ENCODE measurements at places on chromosomes 12 and 14. TPM values are rescaled to one million over a fixed set of nuclear protein-coding genes. Genes with fewer than 3 reads are reported as not detected.

The GPR137C gene
- total RNA-seq: 0.59 TPM

The NGB gene
- not detected for total RNA-seq

The ST8SIA1 gene
- total RNA-seq: 6.2 TPM

The TAS2R30 gene
- 9.7 TPM for total RNA-seq

GRCh38 chr14:55274146-55274545 is 2.9 kb downstream of the FBXO34 start:
- no peak overlapping the region for H3K27ac ChIP-seq
- no peaks in the 10 kb centered on the region for H3K36me3 ChIP-seq
- no peaks in the 10 kb centered on the region for H3K27me3 ChIP-seq

- no peak overlapping the region for H3K27ac ChIP-seq
- DNase-seq: no peak
- H3K36me3 ChIP-seq: no peaks in the 10 kb centered on the region
- H3K27me3 ChIP-seq: no peaks in the 10 kb centered on the region
- no peak overlapping the region for H3K4me3 ChIP-seq
- no peaks in the 10 kb centered on the region for H3K4me1 ChIP-seq
Observed at GRCh38 chr14:105700622-105701288, 174.4 kb downstream of the TMEM121 start.

- DNase-seq: peak; percentile 27
- no peak overlapping the region for H3K27ac ChIP-seq
Observed at GRCh38 chr12:106999446-106999845, 12.5 kb upstream of the MTERF2 start.

GRCh38 chr12:21500786-21501257 is 613 bp downstream of the RECQL start:
- peaks cover 32% of the 10 kb centered on the region for H3K4me1 ChIP-seq
- peak overlapping the region; percentile 95 for H3K4me3 ChIP-seq
- peaks cover 30% of the 10 kb centered on the region for H3K36me3 ChIP-seq
- no peak for DNase-seq
- H3K27me3 ChIP-seq: no peaks in the 10 kb centered on the region

- no peak for DNase-seq
- H3K27me3 ChIP-seq: no peaks in the 10 kb centered on the region
- H3K36me3 ChIP-seq: peaks cover 44% of the 10 kb centered on the region
- no peak overlapping the region for H3K27ac ChIP-seq
- no peak overlapping the region for H3K4me3 ChIP-seq
Observed at GRCh38 chr14:30641207-30641606, 19.1 kb downstream of the SCFD1 start.

DNA sequence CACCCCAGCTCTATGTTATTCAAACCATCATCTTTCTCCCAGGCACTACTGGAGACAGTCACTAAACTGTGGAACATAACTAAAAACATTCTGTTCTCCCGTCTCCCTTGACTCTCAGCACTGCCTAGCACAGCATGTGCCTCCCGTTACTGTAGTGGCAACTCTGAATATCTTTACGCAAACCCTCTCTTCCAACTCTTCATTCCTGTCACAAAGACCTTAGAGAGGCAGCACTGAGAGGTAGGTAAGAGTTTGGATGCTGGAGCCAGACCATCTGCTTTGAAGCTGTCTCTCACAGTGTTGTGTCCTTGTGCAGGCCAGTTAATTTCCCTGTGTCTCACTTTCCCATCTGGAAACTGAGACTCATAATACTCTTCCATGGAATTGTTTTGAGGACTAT is 108.1 kb downstream of the DIP2B start:
- no peaks in the 10 kb centered on the region for H3K27me3 ChIP-seq
- H3K4me1 ChIP-seq: peaks cover 22% of the 10 kb centered on the region
- no peak for DNase-seq
- H3K27ac ChIP-seq: no peak overlapping the region
- H3K36me3 ChIP-seq: no peaks in the 10 kb centered on the region
- no peak overlapping the region for H3K4me3 ChIP-seq

GRCh38 chr14:68399971-68400370 is 392.9 kb downstream of the ZFP36L1 start:
- H3K27me3 ChIP-seq: no peaks in the 10 kb centered on the region
- H3K4me1 ChIP-seq: peaks cover 56% of the 10 kb centered on the region
- no peak for DNase-seq
- H3K36me3 ChIP-seq: no peaks in the 10 kb centered on the region
- no peak overlapping the region for H3K27ac ChIP-seq
- no peak overlapping the region for H3K4me3 ChIP-seq

DNA sequence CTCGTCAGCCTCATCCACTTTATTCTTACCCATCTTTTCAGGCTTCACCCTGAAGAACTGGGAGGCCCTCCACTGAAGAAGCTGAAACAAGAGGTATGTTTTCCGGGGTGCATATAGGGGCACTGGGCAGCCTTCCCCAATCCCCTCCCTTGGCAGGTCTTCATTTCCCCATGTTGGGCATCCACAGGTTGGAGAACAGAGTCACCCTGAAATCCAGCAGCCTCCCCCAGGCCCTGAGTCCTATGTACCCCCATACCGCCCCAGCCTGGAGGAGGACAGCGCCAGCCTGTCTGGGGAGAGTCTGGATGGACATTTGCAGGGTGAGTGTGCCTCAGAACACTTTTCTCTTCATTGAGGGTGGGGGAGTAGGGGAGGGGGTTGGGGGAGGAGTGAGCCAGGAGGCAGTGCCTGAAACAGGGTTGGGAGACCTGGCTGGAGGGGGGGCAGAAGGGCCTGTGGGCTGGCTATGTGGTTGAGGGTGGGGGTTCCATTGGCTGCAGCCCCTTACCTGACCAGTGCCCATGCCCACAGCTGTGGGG is 4.0 kb downstream of the NAB2 start:
- peaks cover 55% of the 10 kb centered on the region for H3K4me1 ChIP-seq
- peak; percentile 39 for DNase-seq
- H3K27ac ChIP-seq: peak overlapping the region; percentile 65
- H3K27me3 ChIP-seq: no peaks in the 10 kb centered on the region
- peaks cover 64% of the 10 kb centered on the region for H3K36me3 ChIP-seq

DNA sequence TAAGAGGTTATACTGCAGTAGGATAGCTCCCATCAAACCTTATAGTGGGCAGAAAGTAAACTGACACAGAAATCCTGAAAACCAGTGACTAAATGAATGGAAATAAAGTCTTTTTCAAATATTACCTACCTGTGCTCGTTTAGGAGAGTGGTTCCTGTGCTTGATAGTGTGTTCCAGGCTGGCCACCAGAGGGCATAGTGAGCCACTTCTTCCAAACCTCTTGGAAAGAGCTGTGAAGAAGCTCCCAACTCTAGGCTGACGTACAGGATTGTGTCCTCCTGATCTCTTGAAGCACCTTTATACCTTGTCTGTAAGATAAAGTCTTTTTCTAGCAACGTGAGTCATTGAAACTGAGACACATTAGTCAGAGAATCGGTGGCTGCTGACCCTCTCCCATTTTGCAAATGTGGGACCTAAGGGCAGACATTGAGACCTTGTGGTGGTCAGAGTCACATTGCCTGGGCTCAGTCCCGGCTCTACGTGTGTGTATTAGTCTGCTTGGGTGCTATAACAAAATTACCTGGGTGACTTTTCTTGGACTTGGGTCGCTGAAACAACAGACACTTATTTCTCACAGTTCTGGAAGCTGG is 17.6 kb downstream of the TDP1 start:
- H3K36me3 ChIP-seq: peaks cover 65% of the 10 kb centered on the region
- no peaks in the 10 kb centered on the region for H3K27me3 ChIP-seq
- H3K27ac ChIP-seq: no peak overlapping the region

DNA sequence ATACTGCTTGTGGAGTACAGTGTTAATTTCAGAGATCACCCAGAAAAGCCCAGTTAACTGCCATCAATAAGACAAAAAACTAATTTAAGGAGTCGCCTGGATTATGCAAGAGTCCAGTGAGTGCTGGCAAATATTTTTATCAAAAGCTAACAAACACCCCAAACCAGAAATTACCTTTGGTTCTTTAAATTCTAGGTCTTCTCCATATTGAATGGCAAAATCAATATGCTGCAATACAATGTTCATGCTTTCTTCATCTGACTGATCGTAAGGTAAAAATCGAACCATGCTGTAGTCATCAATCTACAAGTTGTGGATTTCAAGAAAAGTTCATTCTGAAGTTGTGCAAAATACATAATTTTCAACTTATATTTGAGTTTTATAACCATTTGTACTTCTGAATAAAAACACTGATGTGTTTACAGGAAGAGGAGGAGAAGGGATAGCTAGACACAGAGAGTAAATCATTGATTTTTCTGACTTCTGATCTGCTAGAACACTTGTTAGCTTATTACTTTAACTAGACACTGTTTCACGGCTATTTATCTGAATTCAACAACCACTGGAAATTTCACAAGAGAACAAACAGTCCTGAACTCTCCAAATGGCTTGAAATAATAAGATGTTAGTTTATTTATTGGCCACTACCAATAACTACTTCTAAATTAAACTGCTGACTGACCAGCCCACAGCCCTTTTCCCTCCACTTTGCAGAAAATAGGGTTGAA is 3.6 kb upstream of the ARPC3 start:
- H3K27me3 ChIP-seq: no peaks in the 10 kb centered on the region
- H3K4me3 ChIP-seq: no peak overlapping the region
- H3K27ac ChIP-seq: no peak overlapping the region
- no peak for DNase-seq
- H3K4me1 ChIP-seq: peaks cover 9% of the 10 kb centered on the region
- H3K36me3 ChIP-seq: peaks cover 12% of the 10 kb centered on the region

- DNase-seq: peak; percentile 90
- H3K27me3 ChIP-seq: no peaks in the 10 kb centered on the region
- H3K4me3 ChIP-seq: peak overlapping the region; percentile 92
- H3K27ac ChIP-seq: peak overlapping the region; percentile 28
Observed at GRCh38 chr12:132143336-132144071, 615 bp downstream of the DDX51 start.

GRCh38 chr12:70837026-70837425 is 83.5 kb downstream of the PTPRR start:
- no peak overlapping the region for H3K4me3 ChIP-seq
- H3K36me3 ChIP-seq: no peaks in the 10 kb centered on the region
- H3K27me3 ChIP-seq: peaks cover 16% of the 10 kb centered on the region
- no peak overlapping the region for H3K27ac ChIP-seq

DNA sequence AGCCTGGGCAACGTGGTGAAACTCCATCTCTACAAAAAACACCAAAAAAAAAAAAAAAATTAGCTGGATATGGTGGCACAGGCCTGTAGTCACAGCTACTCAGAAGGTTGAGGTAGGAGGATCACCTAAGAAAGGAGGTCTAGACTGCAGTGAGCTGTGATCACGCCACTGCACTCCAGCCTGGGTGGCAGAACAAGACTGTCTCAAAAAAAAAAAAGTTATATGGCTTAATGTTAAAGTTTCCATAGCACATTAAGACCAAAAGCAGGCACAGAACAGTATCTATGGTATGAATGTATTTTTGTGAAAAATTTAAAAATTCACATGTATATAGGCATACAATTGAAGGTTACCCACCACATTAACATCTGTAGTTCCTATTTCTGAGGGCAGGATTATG is 15.9 kb downstream of the CDKN1B start:
- no peak overlapping the region for H3K4me3 ChIP-seq
- no peak for DNase-seq
- H3K4me1 ChIP-seq: peaks cover 52% of the 10 kb centered on the region
- peak overlapping the region; percentile 96 for H3K27ac ChIP-seq

DNA sequence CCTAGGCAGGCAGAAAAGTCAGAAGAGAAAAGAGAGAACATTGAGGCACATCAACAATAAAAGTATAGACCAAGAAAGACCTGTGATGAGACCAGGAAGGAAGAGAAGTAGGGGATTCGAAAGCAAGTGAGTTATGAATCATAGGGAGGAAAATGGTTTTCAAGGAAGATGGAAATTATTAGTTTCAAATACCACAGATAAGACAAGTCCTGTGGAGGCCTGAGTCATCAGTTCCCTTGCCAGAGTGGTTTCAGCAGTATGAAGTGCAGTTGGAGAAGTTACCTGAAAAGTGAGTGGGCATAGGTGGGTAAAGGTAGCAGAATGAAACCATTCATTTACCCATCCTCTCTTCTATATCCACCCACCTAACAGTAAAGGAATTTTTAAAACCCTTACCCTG is 25.2 kb upstream of the TSPAN8 start:
- H3K4me1 ChIP-seq: no peaks in the 10 kb centered on the region
- H3K27ac ChIP-seq: no peak overlapping the region
- DNase-seq: no peak
- H3K27me3 ChIP-seq: no peaks in the 10 kb centered on the region

DNA sequence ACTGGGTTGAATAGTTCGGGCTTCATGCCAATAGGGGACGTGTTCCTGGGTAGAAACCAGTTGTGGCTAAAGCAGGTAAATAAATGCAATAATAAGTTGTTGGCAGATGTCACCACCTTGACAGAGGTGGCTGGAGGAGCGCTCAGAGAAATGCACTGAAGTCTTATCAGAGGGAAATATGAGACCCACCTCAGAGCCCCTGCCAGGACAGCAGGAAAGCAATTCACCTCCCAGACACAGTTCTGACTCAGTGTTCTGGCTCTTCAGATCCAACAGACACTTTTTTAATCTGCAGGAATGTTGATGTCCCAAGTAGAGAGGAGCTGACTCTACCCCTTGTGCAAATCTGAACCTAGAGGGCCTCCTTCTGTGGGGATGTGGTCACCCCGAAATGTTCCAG is 687.1 kb upstream of the FBXO33 start:
- no peak for DNase-seq
- H3K4me1 ChIP-seq: no peaks in the 10 kb centered on the region
- H3K4me3 ChIP-seq: no peak overlapping the region

GRCh38 chr12:31363416-31363809 is 37.5 kb upstream of the SINHCAF start:
- no peak overlapping the region for H3K27ac ChIP-seq
- no peaks in the 10 kb centered on the region for H3K4me1 ChIP-seq
- no peaks in the 10 kb centered on the region for H3K36me3 ChIP-seq
- H3K27me3 ChIP-seq: no peaks in the 10 kb centered on the region

GRCh38 chr12:90079529-90080210 is 371.0 kb upstream of the ATP2B1 start:
- no peaks in the 10 kb centered on the region for H3K27me3 ChIP-seq
- no peak overlapping the region for H3K4me3 ChIP-seq
- H3K4me1 ChIP-seq: no peaks in the 10 kb centered on the region
- no peaks in the 10 kb centered on the region for H3K36me3 ChIP-seq
- DNase-seq: no peak
- H3K27ac ChIP-seq: no peak overlapping the region

GRCh38 chr14:96100161-96101064 is 61.3 kb downstream of the C14orf132 start:
- peak overlapping the region; percentile 55 for H3K27ac ChIP-seq
- peak; percentile 92 for DNase-seq
- no peaks in the 10 kb centered on the region for H3K27me3 ChIP-seq
- no peak overlapping the region for H3K4me3 ChIP-seq
- H3K4me1 ChIP-seq: peaks cover 30% of the 10 kb centered on the region

DNA sequence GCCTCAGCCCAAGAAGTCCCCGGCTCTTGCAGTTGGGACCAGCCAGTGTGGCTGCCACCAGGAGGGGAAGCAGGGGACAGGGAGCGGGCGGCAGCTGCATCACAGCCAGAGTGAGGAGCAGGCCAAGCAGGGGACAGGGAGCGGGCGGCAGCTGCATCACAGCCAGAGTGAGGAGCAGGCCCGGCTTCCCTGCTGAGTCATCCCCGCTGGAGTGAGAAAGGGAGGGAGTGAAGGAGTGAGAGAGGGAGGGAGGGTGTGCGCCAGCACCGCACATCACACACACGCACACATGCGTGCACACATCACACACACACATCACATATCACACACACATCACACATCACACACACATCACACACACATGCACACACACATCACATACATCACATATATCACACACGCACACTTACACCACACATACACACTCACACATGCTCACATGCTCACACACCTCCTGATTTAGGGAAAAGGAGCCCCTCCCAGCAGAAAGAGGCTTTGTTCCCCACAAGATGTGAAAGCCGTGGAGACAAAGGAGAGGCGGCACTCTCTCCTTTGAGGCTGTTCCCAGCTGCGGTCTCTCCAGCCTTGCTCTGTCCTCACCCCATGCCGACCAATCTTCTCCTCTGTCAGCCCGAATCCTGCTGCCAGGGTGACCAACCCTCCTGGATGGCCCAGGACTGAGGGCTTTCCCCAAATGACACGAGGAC is 16.7 kb upstream of the ZDHHC22 start:
- H3K27me3 ChIP-seq: peaks cover 15% of the 10 kb centered on the region
- H3K4me1 ChIP-seq: peaks cover 3% of the 10 kb centered on the region
- H3K27ac ChIP-seq: no peak overlapping the region
- DNase-seq: peak; percentile 93

Measured in osteoblast (primary cell).